Activated CD4-positive, CD25-positive, alpha-beta regulatory T cell (primary cell): ENCODE measurements at places on chromosomes 4 and X.

DNA sequence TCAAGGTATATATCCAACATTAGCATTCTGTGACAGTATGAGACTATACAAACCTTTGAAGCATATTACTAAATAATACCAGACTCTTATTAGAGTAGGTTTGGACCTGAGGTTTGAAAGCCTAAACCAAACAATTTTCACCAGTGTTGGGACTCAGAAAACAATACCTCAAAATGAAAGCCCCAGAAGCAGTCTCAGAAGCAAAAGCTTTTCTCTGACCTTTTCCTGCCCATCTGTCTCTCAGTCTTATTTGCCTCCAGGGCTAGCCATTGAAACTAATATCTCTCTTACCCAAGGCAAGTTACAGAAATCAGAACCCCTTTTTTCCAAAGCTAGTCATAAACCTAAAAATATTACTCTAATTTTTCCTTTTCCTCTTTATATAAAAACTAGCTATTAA is 163.3 kb downstream of the PTCHD1 start:
- no peak for DNase-seq

DNA sequence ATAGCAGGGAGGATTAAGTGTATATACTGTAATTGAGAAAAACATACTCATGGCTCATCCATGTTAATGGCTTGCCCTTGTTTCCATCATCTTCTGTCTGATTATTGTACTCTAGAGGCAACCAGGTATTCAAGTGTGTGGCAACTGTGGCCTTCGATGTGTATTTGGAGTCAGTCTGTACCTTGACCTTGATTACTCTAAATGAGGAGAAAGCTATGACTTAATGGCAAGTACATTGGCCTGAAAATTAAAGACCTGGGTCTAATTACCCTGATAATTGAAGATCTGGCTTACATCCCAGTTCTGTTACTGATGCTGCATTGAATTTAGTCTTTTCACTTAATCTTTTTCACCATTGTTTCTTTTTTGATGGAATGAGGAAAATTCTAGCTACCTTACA is 409.2 kb downstream of the CCSER1 start:
- no peak for DNase-seq

GRCh38 chrX:68480969-68481368 is 17.9 kb upstream of the YIPF6 start:
- no peak for DNase-seq

- no peak for DNase-seq
These were observed 211.8 kb downstream of the DCTD start for GRCh38 chr4:182705389-182705788.

DNA sequence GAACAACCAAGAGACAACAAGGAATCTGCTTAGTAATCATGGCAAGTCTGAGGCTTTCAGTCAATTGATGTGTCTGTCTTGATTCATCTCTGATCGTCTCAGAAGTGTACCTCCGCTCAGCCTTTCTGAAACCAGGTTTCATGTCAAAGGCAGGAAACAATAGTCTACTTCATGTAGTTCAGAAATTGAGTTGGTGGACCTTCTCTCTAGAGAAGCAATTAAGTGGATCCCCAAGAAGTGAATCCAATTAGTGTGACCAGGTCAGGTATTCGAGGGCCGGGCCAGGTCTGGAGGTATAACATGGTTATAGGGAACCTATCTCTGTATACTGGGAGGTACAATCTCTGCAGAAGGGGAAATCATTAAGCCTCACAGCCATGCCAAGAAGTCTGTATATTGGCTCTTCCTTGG is 32.0 kb downstream of the DAPP1 start:
- no peak for DNase-seq

- no peak for DNase-seq
These were observed 14.5 kb downstream of the CDS1 start for GRCh38 chr4:84597450-84597849.

- DNase-seq: no peak
These were observed 441.1 kb downstream of the KCNIP4 start for GRCh38 chr4:21507439-21507838.

DNA sequence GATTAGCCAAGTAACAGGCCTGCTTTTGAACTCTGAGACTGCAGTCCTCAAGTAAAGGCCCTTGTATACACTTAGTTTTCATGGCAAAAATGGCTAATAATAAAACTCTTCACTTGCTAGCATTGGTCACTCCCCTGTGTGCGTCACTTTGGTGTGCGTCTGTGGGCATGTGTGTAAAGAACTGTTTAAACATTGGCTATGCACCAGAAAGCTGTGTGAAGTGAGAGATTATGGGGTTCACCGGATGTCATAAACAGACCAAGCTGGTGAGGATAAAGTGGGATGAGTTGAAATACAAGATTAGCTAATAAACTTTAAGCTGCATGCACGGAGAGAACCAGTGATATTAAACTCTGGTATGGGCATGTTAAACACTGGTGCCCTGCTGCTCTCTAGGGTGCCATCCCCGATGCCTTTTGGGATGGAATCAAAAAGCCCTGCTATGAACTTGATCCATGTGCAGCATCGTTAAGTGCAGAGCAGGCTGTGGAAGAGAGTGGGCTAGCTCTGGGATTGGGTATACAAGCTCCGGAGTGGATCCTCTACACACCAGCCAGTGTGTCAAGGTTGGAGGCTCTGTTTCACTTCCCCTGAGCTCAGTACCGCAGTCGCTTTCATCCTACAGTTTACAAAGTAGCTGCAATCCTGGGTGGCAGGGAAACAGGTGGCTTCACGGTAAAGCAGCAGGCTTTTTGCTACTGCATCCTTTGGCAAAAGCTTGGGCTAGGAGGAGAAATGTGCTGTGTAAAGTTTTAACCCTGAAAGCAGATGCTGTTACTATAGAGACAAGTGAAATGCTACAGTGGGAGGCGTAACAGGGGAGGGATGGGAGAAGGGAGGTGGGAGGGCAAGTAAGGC is 108.3 kb upstream of the SLC4A4 start:
- no peak for DNase-seq

- no peak for DNase-seq
These were observed 346.6 kb downstream of the CENPC start for GRCh38 chr4:67198727-67199126.

- no peak for DNase-seq
These were observed 290.7 kb upstream of the TENM3 start for GRCh38 chr4:181952478-181952877.

DNA sequence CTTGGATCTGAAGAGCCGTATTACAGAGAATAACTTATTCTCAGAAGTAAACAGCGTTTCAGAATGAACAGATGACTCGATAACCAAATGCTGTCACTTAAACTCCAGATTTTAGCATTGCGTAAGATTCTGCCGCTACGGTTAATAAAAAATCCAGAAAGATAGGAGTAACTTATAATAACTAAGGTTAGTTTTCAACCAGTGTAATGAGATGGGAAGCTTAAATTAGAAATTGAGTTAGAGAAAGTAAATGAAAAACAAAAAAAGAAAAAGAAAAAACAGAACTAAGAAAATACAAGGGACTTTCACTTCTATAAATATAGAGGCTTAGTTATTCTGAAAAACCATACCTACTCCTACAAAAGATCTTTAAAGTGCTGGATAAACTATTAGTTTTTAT is 13.1 kb upstream of the PARM1 start:
- no peak for DNase-seq

GRCh38 chr4:10066206-10066605 is 44.9 kb upstream of the SLC2A9 start:
- no peak for DNase-seq
